ENCODE measurements at places on chromosomes 1 and 21.

DNA sequence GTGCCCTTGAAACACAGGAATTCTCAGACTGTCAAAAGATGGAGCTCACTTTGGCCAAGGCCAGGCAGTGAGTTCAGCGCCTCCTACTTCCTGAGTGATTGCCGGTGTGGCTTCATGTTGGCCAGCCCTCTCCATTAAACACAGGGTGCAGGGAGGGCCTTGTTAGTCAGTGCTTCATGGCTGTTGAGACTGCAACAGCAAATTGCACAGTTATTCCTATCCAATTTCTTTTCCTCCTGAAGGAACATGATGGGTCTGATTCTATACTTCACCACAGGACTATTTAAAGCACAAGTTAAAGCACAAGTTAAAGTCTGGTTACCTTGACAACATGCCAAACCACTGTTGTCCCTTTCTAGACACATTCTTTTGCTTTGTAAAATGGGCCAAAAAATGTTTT is 156.6 kb downstream of the SIPA1L2 start:
- DNase-seq, result no peak

DNA sequence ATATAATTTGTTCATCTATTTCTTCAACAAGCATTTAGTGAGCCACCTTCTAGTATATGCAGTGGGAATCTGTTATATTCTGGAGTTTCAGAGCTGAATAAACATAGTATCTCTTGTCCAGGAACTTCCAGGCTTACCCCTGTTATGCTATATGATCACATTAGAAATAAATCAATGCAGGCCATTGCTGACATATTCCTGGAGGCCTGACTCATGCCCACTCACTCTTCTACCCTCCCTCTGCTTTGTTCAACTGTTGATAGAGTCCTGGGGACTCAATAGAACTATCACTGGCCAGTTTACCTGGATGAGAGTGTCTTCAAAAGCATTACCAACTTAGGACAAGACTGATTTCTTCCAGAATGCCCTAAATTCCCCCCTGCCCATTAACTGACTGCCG is 29.3 kb upstream of the SRSF10 start:
- no peak for DNase-seq

- DNase-seq, result peak; percentile 44
Observed at GRCh38 chr21:45309069-45309986, 21.6 kb upstream of the POFUT2 start.

GRCh38 chr1:242784084-242784483 is 259.6 kb upstream of the PLD5 start:
- DNase-seq, result no peak

All from activated CD4-positive, alpha-beta T cell treated with anti-CD3 and anti-CD28 coated beads, Interleukin-2, amount 50 U/mL, for 16 hours (primary cell).